ENCODE measurements at places on chromosomes 7 and 10.

- no peak for DNase-seq
Observed at GRCh38 chr10:30803892-30804322, 174.4 kb upstream of the LYZL2 start.

DNA sequence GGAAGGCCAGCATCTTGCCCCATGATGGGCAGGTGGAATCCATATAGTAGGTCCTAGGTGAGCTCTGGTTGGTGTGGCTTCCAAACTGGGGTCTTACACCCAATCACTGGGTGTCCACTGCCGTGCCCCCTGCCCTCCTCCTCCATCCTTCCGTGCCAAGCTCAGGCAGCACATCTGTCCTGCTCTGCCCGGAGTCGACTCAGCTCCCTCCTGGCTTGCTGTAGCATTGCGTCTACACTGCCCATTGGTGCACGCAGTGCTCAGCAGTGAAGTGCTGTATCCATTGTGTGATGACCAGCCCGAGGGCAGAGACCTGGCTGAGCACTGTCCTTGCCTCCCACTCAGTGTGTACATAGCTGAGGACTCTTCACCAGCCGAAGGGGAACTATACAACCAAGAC is 148.4 kb downstream of the ADAM12 start:
- no peak for DNase-seq

- DNase-seq = no peak
Observed at GRCh38 chr7:84510505-84510904, 315.9 kb upstream of the SEMA3A start.

DNA sequence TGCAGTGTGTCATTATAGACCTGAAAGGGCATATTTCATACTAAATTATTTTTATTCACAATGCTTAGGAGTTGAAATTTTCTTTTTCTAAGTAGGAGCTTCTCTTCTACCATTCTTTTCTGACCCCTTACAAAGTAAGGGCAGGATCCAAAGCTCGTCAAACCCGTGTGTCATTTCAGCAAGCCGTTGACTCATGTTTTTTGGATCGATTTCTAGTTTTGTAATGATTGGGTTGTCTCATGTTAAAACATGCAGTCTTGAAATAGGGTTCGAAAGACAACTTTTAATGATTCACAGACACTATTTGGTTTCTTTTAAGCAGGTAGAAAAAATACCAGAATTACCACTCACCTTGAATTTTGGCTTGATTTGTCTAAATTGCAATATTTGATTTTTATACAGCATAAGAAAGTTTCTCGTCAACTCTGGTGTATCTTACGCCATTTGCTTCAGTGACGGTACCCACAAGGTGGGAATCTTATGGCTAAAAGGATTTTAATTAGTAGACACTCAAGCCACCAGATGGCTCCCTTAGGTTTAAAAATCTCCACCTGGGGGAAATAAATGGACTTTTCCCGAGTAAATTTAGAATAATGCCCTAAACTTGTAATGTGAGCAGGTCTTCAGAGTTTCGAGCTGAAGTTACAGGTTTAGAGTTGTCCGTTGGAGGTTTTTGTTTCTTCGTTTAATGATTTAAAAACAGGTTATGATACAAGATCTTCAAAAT is 283.4 kb downstream of the CCDC3 start:
- no peak for DNase-seq

- no peak for DNase-seq
Observed at GRCh38 chr7:1911571-1911970, 241.5 kb downstream of the ELFN1 start.

Data from NCI-H1930 (cell line).